ENCODE measurements at places on chromosomes 1 and 21.

DNA sequence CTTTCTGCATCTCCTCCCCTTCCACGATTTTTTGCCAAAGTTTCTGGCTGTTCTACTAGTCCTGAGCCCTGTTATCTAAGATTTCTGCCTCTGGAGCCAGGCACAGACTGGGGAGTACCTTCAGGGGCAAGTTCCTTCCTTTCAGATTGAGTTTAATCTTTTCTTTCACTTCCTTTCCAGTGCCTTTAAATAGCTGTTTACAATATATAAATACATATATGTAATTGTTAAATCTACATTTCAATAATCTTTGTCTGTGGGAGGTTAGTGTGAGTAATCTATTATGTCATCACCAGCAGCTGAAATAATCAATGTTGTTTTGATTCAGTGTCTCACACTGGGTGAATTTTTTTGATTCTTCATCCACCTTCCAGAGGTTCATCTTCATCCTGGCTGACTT lies 31.8 kb downstream of the DIPK1A start:
- DNase-seq = no peak

- DNase-seq = no peak
Observed at GRCh38 chr1:219312967-219313366, 139.3 kb downstream of the LYPLAL1 start.

- DNase-seq = no peak
Observed at GRCh38 chr21:46033410-46034400, 52.1 kb downstream of the COL6A1 start.

GRCh38 chr1:198929961-198930599 lies 291.2 kb downstream of the PTPRC start:
- no peak for DNase-seq

DNA sequence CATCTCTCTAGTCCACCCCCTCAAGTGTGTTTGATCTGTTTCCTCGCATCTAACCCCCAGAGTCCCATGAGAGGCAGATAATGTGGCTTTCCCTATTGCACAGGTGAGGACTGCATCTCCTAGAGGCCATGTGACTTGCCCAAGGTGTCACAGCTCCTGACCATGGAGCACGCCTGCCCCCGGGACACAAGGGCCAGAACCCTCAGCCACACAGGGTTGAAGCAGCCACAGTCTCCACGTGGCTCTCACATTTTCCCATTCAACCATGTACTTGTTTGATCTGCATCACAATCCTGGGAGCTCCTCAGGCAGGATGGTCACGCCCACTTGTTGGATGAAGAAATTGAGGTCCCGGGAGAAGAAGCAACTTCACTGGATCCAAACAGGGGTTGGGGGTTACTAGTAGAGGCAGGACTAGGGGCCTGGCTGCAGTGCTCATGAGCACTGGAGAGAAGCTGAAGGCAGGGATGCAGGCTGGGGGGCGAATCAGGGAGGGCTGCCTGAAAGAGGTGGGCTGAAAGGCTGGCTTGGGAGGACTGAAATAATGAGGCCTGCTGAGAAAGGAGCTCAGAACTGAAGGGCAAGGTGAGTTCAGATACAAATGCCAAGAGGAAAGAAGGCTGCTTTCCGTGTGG lies 207.9 kb downstream of the PTPRU start:
- DNase-seq = no peak

- DNase-seq = no peak
Observed at GRCh38 chr1:15005116-15005515, 148.4 kb upstream of the TMEM51 start.

DNA sequence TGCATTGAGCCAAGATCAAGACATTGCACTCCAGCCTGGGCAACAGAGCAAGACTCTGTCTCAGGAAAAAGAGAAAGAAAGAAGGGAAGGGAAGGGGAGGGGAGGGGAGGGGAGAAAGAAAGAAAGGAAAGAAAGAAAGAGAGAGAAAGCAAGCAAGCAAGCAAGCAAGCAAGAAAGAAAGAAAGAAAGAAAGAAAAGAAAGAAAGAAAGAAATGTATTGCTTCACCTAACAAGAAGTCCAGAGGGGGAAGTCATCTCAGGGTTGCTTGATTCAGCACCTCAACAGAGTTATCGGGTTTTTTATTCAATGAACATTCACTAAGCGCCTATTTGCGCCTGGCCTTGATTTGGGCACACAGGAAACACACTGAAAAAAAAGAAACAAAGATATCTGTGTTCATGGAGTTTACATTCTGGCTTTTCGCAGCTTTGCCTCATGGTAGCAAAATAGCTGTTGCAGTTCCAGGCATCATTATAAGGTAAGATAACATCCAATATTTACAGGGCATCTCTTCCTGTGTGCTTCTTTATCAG lies 8.2 kb upstream of the RCSD1 start:
- no peak for DNase-seq

GRCh38 chr1:36285443-36286101 lies 20.6 kb upstream of the SH3D21 start:
- peak; percentile 88 for DNase-seq

GRCh38 chr1:143643148-143643885 lies 328.5 kb downstream of the FAM72C start:
- DNase-seq = no peak

- no peak for DNase-seq
Observed at GRCh38 chr1:206933333-206933945, 11.7 kb upstream of the FCMR start.

DNA sequence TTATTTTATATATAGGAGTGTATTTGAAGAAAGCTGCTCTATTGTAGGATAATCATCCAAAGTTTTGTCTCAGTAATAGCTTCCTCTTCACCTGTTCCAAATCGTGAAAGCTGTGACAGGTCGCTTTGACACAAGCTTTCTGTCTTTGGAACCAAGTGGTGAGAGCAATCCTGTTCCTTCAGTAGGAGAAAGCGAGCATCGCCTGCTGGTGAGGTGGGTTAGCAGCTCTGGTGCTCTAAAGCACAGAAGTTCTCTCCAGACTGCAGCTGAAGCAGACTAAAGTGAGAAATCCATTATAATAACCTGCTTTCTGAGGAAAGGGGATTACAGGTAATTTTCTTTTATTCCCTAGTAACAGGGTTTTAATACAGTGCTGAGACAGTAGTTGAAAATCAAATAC lies 803.8 kb downstream of the ADGRL2 start:
- no peak for DNase-seq

DNA sequence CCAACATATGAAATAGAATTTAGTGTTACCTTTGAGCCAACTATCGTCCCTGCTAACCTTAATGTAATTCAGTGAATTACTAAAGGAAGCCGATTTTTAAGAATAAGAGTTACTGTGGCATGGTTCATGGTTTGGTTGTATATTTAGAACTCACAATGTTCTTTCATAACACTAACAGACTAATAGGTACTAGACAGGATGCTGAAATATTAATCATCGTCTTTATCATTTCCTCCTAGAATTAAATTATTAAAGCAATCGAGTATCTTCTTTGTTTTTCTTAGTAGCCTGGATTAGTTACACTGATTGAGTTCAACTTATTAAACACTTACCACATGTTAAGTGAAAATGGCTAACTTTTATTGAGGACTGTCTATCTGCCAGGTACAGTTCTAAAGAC lies 47.7 kb downstream of the TARBP1 start:
- DNase-seq = no peak

DNA sequence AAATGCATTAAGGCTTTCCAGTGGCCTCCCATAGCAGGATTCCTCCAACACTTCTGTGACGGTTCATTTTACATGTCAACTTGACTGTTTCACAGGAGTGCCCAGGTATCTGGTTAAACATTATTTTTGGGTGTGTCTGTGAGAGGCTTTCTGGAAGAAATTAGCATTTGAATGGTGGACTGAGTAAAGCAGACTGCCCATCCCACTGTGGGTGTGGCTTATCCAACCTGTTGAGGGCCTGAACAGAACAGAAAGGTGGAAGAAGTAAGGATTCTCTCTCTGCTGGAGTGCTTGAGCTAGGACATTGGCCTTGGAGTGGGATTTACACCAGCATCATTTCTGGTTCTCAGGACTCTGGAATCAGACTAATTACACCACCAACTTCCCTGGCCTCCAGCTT lies 85.6 kb downstream of the RGS7 start:
- no peak for DNase-seq

GRCh38 chr1:184915463-184916090 lies 58.7 kb downstream of the NIBAN1 start:
- no peak for DNase-seq

DNA sequence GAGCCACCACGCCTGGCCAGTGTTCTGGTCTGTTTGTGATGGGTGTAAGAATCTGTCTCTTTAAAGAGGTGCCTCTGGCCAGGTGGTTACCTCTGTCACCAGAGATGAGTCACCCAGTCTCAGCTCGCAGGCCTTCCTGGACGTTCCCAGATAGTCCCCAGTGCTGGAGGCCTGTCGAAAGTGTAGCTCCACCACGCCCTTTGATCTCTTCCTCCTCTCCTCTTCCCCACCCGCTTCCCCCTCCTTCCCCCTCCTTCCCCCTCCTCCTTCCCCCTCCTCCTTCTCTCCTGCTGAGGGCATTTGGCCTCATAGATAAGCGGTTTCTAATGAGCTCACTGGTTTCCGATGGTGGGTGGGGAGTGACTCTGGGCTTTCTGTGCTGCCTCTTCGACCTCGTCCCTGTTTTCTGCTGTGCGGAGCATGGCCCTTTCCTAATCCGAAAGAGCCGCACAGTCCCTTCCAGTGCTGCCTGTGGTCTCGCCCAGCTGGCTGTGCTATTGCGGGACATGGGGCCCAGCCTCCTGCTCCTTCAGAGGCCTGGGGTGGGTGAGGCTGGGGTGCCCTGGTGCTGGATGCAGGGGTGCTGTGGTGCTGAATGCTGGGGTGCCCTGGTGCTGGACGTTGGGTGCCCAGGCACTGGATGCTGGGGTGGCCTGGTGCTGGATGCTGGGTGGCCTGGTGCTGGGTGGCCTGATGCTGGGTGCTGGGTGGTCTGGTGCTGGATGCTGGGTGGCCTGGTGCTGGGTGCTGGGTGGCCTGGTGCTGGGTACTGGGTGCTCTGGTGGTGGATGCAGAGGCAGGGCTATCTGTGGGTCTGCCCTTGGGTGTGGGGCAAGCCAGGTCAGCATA lies 19.2 kb downstream of the AGPAT3 start:
- no peak for DNase-seq

- DNase-seq = no peak
Observed at GRCh38 chr1:203116091-203116820, 11.3 kb upstream of the ADORA1 start.

GRCh38 chr1:224375059-224375458 lies 18.4 kb downstream of the CNIH4 start:
- no peak for DNase-seq

DNA sequence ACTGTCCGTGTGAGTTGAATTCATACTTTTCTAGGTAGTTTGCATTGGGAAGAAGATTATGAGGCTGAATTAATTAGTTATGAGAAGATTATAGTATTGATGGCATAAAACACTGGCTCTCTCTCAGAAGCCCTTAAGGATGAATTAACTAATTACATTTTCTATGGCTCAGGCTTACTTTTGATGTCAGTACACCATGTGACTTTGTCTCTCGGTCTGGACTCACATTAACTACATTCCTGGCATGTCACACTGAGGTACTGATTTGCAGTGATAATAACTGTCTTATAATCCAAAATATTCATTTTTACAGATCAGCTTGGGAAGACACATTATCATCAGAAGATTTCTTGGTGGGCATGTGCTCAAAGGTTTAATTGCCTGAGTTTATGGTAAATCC lies 362.2 kb downstream of the ZP4 start:
- no peak for DNase-seq

GRCh38 chr1:233244183-233244582 lies 51.3 kb downstream of the PCNX2 start:
- DNase-seq = no peak

DNA sequence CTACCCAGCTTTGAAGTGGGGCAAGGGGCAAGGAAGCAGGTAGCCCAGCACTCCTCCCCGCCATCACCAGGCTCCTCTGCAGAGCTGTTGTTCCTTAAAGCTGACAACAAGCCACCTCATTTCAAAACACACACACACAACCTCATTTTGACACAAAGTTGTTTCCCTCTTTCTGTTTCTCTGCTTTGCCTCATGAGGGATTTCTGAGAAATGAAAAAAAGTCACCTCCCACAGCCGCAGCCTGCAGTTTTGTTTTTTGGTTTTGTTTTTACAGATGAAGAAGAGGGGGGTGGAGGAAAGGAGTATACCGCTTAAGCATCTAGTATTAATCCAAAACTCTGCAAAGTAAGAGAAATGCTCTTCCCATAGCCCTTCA lies 12.1 kb downstream of the MCL1 start:
- no peak for DNase-seq

- DNase-seq = peak; percentile 10
Observed at GRCh38 chr1:216847397-216848036, 124.3 kb upstream of the ESRRG start.

DNA sequence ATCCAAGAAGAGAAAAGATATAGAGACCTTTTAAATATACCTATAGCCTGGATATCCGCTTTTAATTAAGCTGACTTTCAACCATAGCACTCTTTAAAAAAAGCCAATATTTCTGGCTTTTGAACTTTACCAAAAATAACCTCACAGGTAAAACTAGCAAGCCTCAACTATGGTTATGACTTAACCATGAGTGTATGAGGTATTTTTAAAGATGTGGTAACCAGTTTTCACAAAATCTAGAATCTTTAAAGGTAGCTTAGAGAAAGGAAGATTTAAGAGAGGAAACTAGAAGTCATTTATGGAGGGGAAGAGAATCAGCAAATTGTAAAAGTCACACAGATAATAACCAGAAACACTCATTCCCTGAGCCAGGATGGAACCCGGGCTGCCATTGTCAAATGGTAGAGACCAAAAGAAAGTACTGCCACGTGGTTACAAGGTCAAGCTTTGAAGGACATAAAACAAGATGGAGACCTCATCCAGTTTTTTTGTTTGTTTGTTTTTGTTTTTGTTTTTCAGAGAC lies 288.4 kb upstream of the RGS18 start:
- DNase-seq = no peak

DNA sequence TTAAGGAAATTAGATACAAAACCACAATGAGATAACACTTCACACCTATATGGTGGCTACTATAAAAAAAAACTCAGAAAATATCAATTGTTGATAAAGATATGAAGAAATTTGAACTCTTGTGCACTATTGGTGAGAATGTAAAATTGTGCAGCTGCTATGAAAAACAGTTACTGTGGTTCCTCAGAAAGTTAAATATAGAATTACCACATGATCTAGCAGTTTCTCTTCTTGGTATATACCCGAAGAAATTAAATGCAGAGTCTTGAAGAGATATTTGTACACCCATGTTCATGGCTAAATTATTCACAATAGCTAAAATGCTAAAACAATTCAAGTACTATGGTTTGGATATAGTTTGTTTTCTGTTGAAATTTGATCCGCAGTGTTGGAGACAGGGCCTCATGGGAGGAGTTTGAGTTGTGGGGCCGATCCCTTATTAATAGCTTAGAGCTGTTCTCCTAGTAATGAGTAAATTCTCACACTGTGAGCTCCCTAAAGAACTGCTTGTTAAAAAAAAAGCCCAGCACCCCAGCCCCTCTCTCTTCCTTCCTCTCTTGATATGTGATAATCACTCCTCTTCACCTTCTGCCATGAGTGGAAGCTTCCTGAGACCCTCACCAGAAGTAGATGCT lies 1412.1 kb downstream of the PLA2G4A start:
- DNase-seq = no peak

- DNase-seq = no peak
Observed at GRCh38 chr1:167509587-167509986, 8.7 kb downstream of the CD247 start.

GRCh38 chr1:197178998-197179397 lies 32.5 kb upstream of the ASPM start:
- DNase-seq = peak; percentile 79

Measured in RKO (cell line).